AG10803 (cell line): ENCODE measurements at places on chromosomes 6 and 20.

- no peak for DNase-seq
Observed at GRCh38 chr20:57650756-57651483, 30.7 kb upstream of the ZBP1 start.

GRCh38 chr6:109308018-109308492 lies 74.2 kb downstream of the CD164 start:
- peak; percentile 80 for DNase-seq

GRCh38 chr20:62411479-62412193 lies 4.6 kb upstream of the CABLES2 start:
- DNase-seq: no peak

DNA sequence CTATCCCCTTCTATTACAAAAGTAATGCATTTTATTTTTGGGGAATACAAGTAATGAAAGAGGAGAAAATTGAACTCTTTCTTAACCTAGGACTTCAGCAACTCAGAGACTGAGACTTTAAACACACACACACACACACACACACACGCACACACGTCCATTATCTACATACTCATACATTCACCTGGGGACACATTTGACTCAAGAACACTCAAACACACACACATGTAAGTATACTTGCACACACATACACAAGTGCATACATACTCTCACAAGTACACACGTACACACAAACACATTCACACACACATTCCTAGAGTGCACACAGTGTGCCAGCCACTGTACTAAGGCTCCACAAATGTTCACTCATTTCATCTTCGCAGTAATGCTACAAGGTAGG lies 2.1 kb upstream of the R3HDML start:
- DNase-seq: no peak

- no peak for DNase-seq
Observed at GRCh38 chr6:58198301-58198700, 880.9 kb downstream of the PRIM2 start.

- DNase-seq: no peak
Observed at GRCh38 chr6:16950302-16950701, 151.5 kb upstream of the STMND1 start.

DNA sequence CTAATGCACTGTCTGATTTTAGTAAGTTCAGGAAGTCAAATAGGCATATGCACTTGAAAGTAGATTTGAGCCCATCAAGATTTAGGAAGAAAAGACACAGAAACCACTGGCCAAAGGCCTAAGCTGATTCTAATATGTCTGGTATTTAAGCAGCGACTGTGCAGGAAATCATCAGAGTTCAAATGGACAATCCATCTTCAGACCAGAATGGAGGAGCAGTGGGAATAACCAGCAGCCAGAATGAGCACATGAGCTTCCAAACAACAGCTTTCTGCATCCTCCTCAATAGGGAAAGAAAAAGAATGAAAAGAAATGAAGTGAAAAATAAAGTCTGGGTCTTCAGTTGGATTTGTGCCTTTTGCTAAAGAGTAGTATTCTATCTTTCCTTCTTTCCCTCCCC lies 50.6 kb downstream of the SOD2 start:
- DNase-seq: peak; percentile 11

DNA sequence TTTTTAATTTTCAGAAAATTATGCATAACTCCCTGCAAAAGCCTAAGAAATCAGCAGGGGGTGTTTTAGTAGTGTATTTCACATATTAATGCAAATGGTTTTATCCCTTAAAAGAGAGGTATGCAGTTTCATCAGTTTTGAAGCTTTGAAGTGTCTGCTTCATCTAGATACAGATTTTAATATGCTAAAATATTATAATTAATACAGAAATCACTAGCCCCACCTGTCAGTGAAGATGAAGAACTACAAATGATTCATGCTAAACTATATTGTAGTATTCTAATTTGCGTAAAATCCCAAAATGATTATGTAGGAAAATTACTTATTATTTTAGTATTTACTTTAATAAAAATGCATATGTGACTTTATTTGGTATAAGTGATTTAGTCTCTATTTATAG lies 2.9 kb upstream of the TFB1M start:
- no peak for DNase-seq

GRCh38 chr6:22108199-22108598 lies 188.6 kb downstream of the PRL start:
- peak; percentile 8 for DNase-seq

DNA sequence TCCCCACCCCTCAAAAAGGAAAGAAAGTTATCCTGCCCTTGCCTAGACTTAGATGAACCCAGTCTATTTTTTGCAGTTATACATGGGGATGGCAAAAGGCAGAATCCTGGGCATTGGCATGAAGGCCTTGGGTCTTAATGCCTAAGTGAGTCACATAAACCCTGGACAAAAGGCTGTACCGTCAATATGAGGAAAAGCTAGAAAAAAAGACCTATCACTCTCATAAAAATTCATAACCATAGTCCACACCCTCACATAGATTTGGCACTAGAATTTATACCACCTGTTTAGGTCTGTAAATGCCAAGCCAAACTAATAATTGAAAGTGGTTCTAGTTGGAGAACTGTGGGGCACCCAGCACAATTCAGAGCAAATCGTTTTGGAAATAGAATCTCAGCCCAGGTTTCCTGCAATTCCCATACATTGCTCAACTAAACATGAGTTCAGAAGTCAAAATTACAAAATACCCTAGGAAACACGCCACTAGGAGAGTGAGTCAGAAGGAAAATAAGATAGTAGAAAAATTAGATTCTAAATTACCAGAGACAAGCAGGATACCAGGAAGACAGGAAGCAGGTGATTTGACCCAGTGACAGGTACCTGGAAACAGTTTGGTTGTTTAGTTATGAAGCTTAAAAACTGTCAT lies 70.4 kb upstream of the FUCA2 start:
- peak; percentile 66 for DNase-seq

- no peak for DNase-seq
Observed at GRCh38 chr20:47490795-47491194, 10.9 kb upstream of the NCOA3 start.

GRCh38 chr20:19330038-19330437 lies 117.6 kb downstream of the SLC24A3 start:
- no peak for DNase-seq

GRCh38 chr6:144390886-144391285 lies 105.8 kb downstream of the UTRN start:
- DNase-seq: peak; percentile 35

GRCh38 chr6:108694816-108695215 lies 134.1 kb downstream of the FOXO3 start:
- no peak for DNase-seq

GRCh38 chr6:141443668-141444289 lies 688.9 kb upstream of the GJE1 start:
- DNase-seq: peak; percentile 14

DNA sequence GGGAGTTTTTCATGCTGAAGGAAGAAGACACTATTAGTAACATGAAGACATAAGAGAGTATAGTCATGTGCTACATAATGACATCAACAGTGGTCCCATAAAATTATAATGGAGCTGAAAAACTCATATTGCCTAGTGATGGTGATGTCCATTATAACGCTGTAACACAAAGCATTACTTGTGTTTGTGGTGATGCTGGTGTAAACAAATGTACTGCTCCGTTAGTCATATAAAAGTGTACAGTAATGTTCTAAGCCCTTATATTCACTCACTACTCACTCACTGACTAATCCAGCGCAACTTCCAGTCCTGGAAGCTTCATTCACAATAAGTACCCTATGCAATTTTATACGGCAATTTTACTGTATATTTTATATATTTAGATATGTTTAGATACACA lies 26.8 kb upstream of the ASF1A start:
- no peak for DNase-seq

DNA sequence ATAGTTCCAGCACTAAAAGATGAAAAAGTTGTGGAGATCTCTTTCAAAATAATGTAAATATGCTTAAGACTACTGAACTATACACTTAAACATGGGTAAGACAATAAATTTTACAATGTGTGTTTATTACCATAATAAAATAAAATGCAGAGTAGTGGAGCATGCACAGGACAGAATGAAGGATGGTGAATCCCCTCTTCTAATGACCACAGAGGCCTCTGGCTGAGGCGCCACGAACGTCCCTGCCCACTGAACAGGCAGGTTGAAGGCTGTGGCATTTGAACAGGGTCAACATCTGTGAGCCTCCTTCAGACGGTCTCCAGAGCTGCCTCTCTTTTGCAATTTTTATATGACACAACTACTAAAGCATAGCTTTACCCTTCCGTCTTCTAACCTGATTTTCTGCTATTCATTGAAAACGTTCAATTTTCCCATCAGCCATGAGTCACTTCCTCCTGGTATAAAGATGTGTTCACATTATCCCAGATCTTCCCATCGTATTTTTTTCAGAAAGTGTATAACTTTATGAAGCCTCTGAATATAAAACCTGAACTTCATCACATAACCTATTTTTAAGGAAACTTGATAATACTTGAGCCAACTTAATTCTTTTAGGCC lies 37.8 kb downstream of the ADGRF4 start:
- no peak for DNase-seq

- DNase-seq: no peak
Observed at GRCh38 chr20:23624324-23624691, 13.4 kb downstream of the CST3 start.

GRCh38 chr6:100382031-100382430 lies 82.7 kb downstream of the SIM1 start:
- peak; percentile 48 for DNase-seq

GRCh38 chr6:112695001-112695400 lies 347.9 kb downstream of the RFPL4B start:
- no peak for DNase-seq

GRCh38 chr6:4225161-4225872 lies 89.9 kb upstream of the ECI2 start:
- peak; percentile 21 for DNase-seq

GRCh38 chr20:19466206-19466928 lies 253.9 kb downstream of the SLC24A3 start:
- no peak for DNase-seq

DNA sequence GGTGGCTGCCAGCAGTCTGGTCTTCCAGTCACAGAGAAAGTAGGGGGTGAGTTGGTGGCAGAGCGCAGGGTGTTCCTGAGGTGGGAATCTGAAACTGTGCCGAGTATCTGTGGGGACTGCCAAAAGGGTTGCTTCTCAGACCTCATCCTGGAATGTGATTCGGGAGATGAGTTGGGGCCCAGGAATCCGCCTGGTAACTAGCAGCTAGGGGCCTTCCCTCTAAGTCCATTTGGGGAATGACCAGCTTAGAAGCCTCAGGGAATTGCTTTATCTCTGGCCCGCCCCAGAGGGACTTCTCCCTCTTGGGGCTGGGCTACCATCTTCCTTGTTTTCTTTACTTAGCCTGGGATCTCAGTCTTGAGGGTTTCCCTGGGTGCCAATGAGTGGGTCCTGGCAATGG lies 49.6 kb downstream of the MOCS1 start:
- DNase-seq: peak; percentile 68

DNA sequence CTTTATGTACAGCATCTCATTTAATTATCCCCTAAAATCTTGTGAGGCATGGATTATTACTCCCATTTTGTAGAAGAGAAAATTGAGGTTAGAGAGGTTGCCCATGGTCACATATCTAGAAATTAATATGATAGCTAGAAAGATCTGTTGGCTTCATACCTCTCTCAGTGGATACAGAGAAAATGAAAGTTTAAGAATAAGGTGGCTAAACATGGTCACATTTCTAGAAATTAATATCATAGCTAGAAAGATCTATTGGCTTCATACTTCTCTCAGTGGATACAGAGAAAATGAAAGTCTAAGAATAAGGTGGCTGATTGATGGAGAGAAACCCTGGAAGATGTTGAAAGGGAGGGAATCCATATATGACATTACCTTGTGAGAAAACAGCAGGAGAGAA lies 260.7 kb upstream of the MAN1A1 start:
- DNase-seq: no peak

DNA sequence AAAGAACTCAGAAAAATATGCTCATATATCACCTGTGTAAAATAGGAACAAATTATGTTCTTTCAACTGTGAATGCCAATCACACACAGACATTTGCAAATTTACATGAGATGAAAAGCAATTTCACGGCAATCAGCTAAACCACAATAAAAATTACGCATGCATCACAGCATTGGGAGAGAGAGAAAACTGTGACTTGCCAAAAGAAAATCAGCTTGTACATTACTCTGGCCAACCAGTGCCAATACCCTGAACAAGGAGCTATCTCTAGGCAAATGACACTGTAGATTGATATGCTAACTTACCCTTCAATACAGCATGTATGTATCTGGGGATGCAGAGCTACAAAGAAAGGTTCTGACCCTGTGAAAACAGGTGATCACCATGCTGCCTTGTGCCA lies 515.6 kb downstream of the EYS start:
- no peak for DNase-seq

DNA sequence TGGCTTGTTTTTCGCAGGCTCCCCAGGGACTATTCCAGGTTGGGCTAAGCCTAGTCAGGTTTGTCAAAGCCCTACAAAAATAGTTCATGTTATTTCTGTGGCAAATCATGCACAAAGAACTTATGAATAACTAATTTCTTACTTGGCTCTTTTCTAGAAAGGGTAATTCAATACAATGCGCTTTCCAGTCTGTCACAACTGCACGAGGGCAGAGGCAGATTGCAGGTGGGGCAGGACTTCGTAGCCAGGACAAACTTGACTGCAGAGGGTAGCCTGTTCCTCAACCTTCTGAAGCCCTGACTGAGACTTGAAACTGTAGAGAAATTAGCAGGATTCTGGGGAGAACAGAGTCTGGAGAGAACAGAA lies 253.5 kb downstream of the QKI start:
- DNase-seq: no peak

- DNase-seq: peak; percentile 78
Observed at GRCh38 chr20:49399329-49399728, 83.1 kb downstream of the KCNB1 start.

GRCh38 chr20:36775826-36776225 lies 2.3 kb upstream of the DSN1 start:
- no peak for DNase-seq

DNA sequence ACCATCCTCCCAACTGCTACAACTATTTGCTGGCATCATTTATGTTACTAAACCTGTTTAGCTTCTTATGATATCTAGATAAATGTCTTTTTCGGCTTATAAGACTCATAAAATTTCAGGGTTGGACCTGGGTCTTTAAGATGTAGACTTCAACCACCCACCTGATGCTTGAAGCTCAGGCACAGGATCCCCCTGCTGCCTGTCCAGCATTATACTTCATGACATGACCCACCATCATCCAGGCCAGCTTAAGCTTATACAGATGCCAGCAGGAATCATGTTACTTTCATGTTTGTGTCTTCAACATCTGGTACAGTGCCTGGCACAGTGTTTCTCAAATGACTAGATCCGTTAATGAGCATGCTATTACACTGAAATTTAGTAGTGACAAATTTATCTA lies 47.4 kb downstream of the SLC17A5 start:
- no peak for DNase-seq

- peak; percentile 93 for DNase-seq
Observed at GRCh38 chr6:109793792-109794191, 102.7 kb downstream of the FIG4 start.
